ENCODE measurements at places on chromosomes 11 and 22. TPM values are rescaled to one million over a fixed set of nuclear protein-coding genes. Genes with fewer than 3 reads are reported as not detected.

- DNase-seq = no peak
Measured at GRCh38 chr22:23767303-23767672, 484 bp downstream of the CHCHD10 start.

- peak; percentile 76 for DNase-seq
Measured at GRCh38 chr22:37260901-37261336, 16.9 kb upstream of the RAC2 start.

- no peak for DNase-seq
Measured at GRCh38 chr11:57487021-57487778, 26.9 kb downstream of the RTN4RL2 start.

GRCh38 chr11:126999366-126999765 lies 1.2 kb downstream of the KIRREL3 start:
- DNase-seq = no peak

- DNase-seq = peak; percentile 89
Measured at GRCh38 chr11:117220568-117220967, 11.3 kb downstream of the PCSK7 start.

DNA sequence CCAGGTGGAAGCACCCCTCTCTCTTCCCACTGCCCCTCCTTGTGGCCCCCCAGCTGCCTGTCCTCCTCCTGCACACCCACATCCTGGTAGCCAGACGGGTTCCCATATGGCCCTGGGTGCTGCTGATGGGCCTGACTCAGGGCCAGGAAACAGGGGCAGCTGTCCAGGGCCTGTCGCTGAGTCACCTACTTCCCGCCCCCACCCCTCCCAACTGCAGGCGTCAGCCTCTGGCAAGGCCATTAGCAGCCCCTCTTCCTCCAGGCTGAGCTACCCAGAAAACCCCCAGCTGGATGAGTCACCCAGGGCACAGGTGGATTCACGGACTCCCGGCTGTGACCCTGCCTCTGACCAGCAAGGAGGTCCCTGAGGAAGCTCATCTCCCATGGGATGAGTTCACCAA lies 6.9 kb upstream of the GAL start:
- DNase-seq = peak; percentile 71

DNA sequence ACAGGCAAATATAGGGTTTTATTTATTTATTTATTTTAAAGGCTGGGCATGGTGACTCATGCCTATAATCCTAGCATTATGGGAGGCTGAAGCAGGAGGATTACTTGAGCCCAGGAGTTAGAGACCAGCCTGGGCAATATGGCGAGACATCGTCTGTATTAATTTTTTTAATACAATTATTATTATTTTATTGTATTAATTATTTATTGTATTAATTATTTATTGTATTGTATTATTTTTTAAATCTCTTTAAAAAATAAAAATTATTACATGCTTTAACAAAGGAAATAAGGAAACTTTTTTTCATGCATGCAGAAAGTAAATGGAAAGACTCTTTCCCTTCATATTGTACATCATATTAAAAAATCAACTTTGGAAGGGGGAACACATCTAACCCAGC lies 3.5 kb downstream of the SCN3B start:
- DNase-seq = no peak

Gene GCAT
- total RNA-seq = 5.8 TPM

Gene RCE1
- total RNA-seq = 11.7 TPM

- no peak for DNase-seq
Measured at GRCh38 chr11:13208921-13209320, 68.7 kb upstream of the BMAL1 start.

DNA sequence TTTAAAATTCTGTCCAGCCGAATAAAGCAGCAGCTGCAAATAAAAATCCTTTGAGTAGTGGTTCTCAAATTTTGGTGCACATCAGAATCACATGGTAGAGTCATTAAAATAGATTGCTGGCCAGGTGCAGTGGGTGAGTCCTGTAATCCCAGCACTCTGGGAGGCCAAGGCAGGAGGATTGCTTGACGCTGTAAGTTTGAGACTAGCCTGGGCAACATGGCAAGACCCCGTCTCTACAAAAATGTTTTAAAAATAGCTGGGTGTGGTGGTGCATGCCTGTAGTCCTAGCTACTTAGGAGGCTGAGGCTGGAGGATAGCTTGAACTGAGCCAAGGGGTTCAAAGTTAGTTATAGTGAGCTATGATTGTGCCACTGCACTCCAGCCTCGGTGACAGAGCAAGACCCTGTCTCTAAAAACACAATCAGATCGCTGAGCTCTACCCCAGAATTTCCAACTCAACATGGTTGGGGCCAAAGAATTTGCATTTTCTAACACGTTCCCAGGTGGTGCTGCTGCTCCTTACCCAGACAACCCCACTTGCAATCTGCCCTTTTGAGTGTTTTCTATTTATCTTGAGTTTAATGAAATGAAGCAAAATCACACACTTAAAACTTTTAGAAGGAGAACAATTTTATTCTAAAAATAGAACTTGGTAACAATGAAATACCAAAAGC lies 48.8 kb downstream of the BIRC2 start:
- DNase-seq = no peak
